Fibroblast of skin of left quadriceps (primary cell): ENCODE measurements at places on chromosomes 7 and 10.

DNA sequence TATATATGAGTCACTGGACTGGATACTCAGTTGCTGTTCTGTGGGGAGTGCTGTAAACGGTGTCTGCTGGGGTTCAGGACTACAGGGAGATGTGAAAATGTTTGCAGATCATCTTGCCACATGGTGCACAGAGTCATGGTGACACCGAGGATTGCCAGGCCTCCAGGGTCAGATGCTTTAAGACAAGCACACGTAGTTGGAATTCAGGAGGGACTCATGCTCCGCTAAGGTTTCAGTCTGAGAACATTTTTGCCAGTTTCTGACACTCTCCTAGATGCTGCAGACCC lies 211.3 kb downstream of the CXCL12 start:
- DNase-seq = no peak

- no peak for DNase-seq
Measured at GRCh38 chr7:47444376-47445098, 137.4 kb downstream of the TNS3 start.

GRCh38 chr10:22736134-22736533 lies 21.8 kb upstream of the PIP4K2A start:
- no peak for DNase-seq

DNA sequence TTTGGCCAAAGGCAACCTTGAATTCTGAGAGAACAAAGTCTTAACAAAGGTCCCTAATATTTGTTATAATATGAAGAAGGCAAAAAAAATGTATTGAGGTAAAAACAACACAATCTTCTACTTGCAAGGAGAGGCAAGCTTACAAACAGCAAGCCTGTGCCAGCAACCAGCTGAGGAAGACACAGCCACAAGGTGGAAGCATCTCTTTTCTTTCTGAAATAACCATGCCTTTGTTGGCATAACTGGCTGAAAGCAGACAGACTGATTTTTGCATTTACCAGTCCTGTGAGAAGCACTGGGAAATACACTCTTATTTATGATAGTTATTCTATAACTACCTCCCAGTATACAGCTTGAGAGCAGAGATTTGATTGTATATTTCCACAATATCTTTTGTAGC lies 292.0 kb downstream of the PHTF2 start:
- no peak for DNase-seq

DNA sequence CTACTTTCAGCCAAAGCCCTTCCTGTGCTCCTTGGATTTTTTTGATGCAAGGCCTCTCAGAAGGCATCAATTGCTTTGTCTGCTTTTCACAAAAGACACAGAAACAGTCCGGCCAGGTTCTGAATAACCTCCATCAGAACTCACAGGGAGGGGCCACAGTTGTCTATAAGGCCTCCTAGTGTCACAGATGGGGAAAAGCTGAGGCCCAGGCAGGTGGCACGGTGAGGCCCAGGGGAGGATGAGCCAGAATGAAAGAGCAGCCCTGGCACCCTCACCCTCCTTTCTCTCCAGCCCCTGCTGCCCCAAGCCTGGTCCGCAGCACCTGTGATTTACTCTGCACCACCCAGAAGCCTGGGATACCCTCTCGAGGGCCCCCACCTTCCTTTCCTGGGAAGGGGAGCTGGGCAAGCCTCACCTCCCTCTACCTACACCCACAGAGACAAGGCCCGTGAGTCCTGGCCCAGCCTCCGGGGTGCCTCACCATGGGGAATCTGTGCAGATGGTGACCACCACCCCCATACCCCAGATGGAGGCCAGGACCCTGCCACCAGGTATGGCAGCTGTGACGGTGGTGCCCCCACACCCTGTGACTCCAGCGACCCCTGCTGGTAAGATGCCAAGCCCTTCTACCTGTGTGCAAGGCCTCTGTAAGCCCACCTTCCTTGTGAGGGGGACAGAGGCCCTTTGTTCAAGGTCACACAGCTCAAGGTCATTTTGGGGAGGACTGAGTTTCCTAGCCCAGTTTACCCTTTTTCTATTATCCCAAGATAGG lies 26.2 kb upstream of the ZNF467 start:
- DNase-seq = no peak

DNA sequence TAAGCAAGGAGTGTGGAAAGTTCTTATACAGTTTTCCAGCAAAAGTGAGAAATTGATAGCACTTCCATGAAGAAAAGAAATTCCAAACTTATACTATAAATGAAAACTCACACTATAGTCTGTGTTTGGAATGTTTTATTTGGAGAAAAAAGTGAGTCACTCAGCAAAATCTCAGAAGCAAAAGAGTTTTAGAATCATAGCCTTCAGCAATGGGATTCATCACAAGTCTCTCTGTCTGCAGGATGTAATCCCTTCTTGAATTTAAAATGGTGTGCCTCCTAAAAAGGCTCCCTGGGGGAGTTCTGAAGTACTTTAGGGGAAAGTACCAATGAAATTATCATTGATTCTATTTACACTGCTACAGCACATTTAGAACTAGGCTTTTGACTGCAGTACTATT lies 756.4 kb downstream of the XPNPEP1 start:
- DNase-seq = no peak

GRCh38 chr10:67934336-67934735 lies 49.9 kb downstream of the SIRT1 start:
- DNase-seq = no peak

DNA sequence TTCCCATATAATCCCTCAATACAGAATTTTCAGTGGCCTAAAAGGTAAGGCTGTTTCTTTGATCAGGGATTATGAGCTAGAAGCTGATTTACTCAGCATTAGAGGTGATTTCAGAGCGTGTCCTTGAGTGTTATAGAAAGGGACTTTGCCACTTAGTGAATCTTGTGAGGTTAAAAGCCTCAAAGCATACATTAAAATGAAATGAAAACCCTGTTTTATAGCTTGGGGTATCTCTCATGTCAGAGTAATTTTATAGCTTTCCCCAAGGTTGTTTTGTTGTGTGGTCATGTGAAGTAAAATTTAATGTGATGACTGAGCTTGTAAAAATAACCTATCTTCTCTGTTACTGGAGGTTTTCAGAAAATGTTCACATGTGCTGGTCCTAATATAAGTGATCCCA lies 198.8 kb downstream of the CDCA7L start:
- DNase-seq = no peak

DNA sequence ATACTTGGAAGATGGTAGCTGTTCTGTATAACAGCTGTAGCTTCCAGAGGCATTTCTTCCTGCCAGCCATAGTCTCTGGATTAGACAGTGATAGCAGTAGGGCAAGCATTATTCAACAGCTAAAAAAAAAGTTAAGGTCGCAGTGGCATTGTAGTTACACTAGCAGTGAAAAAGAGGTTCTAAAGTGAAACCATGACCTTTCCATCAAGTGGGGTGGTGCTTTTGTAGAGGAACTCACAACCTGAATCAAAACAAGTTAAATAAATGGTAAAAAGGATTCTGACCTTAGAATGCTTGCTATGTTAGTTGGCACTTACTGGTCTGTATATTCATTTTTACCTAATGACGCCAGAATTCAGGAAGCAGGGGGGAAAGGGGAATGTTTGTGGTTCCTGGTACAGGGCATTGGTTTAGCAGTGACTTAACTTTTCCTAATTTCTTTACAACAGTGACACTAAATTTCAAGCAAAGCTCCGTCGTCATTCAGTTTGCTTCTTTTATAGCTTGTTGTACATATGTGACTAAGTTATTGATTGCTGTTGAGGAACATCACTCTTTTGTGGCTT lies 55.0 kb downstream of the GBF1 start:
- DNase-seq = no peak

DNA sequence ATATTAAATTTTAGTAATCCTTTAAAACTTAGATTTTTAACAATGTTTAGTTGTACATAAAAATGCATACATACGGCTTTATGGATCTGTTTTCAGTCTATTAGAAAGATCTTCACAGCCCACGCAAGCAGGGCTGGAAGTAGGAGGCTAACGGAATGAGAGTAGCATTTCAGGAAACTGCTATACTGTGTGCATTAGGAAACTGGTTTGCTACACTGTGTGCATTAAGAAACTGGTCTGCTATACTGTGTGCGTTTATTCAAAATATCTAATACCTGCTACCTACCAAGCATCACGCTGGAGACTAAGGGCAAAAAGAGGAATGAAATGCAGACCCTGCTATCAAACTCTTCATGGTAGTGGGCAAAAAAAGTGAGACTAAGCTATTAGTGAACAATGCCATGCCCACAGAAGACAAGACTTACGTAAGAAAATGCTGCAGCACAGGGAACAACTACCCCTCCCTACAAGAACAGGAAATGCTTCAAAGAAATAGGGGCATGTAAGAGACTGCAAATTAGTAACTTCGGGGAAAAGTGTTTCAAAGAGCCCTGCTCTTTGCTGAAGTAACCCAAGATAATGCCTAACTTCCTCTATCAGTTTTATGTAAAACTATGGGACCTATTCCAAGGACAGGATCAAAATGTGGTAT lies 11.3 kb downstream of the RAB11FIP2 start:
- no peak for DNase-seq

DNA sequence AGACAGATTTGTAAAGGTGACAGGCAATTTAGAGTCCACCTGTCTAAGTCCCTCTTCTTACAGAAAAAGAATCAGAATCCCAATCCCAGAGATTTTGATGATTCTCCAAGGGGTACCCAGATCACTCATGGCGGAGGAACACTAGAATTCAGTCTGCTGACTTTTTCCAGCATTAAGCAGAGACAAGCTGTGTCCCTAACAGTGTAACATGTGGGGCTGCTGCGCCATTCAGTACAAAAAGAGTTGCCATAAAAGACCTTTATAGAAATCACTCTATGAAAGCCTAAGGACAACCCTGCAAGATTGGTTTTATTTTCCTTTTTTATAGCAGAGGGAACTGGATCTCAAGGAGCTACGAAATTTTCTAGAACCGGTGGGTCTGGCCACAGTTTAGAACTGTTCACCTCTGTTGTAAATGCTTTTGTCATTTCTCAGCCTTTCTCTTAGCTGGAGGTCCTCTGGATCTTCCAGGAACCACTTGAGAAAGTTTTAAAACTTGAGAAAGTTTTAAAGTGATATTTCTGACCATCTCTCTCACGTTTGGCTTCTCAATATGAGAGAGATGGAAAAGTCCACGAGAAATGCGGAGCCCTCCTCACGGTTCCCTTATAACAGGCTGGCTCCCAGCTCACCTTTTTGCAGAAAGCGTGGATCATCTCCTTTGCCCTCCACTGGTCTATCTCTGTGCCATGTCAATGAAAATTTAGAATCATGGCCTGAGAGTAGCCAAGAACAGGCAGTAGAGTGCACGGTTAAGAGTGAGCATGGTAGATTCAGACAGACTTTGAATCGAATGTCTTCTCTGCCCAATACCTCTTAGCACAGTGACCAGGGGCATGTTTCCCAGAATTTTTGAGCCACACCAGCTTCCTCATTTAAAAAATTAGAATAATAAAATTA lies 826 bp downstream of the GIMAP7 start:
- DNase-seq = no peak

DNA sequence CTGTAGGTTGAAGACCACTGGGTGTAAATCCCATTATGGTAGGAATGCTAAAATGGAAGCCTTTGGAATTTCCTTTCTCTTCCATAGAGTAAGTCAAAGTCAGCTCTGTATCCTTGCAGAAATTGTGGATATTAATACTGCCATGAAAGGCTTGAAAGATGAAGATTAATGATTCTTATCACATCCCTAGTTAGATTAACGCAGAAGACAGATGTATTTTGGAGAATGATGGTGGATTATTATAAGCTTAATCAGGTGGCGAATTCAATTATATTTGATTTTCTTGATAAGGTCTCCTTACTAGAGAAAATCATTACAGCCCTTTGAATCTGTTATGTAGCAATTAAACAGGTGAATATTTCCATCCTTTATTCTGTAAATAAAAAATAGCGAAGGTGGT lies 270.1 kb downstream of the PHF14 start:
- DNase-seq = no peak

GRCh38 chr7:29955799-29956486 lies 33.7 kb downstream of the SCRN1 start:
- DNase-seq = no peak

DNA sequence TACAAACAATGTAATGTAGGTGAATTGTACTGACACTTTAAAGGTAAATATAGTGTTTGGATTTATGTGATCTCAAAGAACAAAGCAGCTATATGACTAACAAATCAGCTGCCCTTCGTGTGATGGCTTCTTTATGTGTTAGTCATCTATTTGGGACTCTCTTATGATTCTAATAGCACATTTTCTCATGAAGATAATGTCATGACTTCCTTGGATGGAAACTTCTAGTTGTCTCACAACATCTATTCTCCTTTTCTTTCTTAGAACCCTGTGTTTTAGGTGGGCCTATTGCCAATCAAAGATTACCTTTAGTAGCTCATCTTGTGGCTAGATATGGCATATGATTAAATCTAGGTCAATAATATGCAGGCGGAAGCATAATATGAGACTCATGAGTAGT lies 45.0 kb downstream of the TMEM106B start:
- DNase-seq = no peak

- DNase-seq = no peak
Measured at GRCh38 chr10:23110722-23111516, 15.5 kb downstream of the MSRB2 start.

DNA sequence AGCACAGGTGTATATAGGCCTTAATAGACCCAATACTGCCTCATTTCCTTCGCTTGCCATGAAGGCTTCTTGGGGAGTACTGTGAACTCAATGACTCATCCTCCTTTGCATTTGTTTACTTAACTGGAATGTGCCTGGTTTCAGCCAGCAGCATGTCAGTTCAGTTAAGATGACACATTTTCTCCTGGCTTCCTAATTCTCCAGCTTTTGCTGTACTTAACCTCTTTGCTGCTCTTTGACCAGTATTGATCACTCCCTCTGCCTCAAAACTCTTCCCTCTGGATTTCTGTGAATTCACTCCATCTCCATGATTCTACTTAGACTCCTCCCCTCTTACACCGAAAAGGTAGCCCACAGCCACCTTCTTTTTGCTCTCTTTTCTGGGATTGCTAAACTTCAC lies 135.7 kb downstream of the MAGI2 start:
- DNase-seq = peak; percentile 62

DNA sequence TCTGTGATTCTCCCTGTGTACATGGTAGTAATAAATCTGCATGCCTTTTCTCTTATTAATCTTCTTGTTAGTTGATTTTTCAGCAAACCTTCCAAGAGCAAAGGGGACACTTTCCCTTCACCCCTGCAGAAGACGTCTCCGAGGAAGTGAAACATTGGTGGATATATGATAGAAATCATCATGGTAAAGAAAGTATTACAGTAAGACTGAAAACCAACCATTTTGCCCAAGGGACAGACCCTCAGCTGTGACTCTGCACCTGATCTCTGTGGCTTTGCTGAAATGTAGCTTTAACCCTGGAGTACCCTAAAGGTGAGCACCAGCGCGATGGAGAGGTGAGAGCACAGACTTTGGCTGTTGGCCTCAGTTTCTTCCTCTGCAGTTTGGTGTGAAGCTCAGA lies 32.8 kb upstream of the MYO3A start:
- DNase-seq = no peak

GRCh38 chr7:73364006-73364728 lies 36.2 kb downstream of the FKBP6 start:
- DNase-seq = no peak
